ENCODE measurements at places on chromosomes 6 and 20.
A peak's percentile ranks its signal among the peaks of the same experiment; 100 is the strongest.

GRCh38 chr6:6656287-6656686, 67.8 kb downstream of the LY86 start:
- H3K27ac ChIP-seq: peak overlapping the region; percentile 95
- H3K4me1 ChIP-seq: peaks cover 88% of the 10 kb centered on the region
- no peaks in the 10 kb centered on the region for H3K27me3 ChIP-seq
- DNase-seq: peak; percentile 30
- H3K4me3 ChIP-seq: peak overlapping the region; percentile 16
- H3K36me3 ChIP-seq: peaks cover 12% of the 10 kb centered on the region

DNA sequence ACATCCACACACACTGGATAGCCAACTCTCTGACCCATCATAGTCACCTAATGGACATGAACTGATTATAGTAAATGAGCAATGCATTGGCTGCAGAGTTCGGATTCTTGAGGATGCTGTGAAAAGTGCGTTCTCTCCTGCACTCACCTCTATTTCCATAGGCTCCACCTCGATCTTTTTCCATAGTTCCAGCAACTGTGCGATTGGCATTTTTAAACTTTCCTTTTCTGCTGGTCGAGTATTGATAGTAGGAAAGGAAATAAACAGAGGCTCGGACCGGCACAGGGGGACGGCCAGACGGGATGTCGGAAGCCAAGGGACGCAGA, 94.4 kb downstream of the RNASET2 start:
- peaks cover 8% of the 10 kb centered on the region for H3K27me3 ChIP-seq
- DNase-seq: no peak
- H3K27ac ChIP-seq: peak overlapping the region; percentile 49
- no peaks in the 10 kb centered on the region for H3K36me3 ChIP-seq

DNA sequence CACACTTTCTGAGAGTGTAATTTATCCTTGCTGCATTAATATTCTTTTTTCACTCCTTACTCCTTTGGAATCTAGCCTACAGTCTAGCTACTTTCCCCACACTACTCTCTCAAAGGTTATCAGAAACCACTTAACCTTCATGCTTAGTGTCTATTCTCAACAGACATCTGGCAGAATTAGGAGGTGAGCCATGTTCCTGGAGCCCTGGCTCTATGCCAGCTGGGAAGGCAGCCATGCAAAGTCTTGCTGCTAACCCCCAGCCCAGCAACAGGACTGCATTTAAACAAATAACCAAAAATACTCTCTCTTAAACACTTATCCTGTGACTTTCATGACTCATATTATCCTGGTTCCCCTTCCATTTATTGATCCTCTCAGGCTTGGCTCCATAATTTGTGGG, 260.2 kb downstream of the BCKDHB start:
- H3K27ac ChIP-seq: no peak overlapping the region
- H3K36me3 ChIP-seq: no peaks in the 10 kb centered on the region
- H3K4me3 ChIP-seq: no peak overlapping the region
- H3K4me1 ChIP-seq: no peaks in the 10 kb centered on the region
- H3K27me3 ChIP-seq: no peaks in the 10 kb centered on the region

DNA sequence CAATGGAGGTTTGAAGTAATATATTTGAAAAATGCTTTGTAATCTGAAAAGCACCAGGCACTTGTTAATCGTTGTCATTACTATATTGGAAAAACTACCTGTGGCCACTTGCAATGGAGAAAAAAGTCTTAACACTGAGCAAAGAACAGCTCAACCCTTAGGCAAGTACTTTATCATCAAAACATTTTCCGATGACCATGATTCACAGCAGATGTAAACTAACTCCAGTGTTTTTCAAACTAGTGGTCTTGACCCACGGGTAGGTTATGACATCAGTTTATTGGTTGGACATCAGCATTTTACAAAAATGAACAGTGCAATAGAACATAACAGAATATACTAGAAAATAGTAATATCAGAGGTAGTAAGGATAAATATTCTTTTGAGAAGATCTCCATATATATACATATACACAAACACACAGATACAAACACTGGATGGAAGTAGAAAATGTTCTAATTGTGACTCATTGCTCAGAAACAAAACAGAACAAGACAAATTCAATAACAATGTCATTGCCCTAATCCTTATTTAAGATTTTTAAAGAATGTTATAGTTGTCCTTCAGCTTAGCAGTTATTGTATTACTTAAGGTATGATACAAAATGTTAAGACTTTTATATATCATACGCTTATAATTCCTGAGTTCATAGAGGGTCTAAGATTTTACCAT, 123.0 kb downstream of the PLCB1 start:
- no peaks in the 10 kb centered on the region for H3K4me1 ChIP-seq
- no peak overlapping the region for H3K27ac ChIP-seq
- H3K27me3 ChIP-seq: no peaks in the 10 kb centered on the region
- no peak for DNase-seq
- no peak overlapping the region for H3K4me3 ChIP-seq

DNA sequence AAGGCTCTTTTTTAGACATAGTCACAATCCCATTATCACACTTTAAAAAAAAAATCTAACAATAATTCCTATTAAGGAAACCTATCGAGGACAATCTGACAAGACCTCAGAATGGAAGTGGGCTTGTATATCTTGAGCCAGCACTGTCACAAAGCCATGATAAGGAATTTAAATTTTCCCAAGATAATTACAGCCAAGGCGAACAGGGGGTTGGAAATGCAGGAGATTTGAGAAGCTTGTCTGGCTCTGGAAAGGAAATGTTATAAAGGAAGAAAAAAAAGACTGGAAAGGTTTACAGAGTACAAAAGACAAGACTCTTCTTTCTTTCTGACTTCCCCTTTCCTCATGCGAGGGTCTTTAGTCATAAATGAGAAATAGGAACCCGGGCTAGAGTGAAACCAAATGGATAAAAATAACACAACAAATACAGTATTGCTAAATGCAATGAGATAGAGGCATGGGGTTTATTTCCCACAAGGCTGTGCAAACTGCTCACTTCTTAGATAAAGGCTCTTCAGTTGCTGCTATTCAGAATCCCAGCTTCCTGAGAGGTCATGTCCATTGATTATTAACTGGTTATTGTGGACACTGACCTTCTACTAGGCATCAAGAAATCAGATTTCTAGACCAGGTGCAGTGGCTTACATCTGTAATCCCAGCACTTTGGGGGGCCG, 13.4 kb upstream of the GHRH start:
- H3K36me3 ChIP-seq: no peaks in the 10 kb centered on the region
- no peak overlapping the region for H3K27ac ChIP-seq
- no peak overlapping the region for H3K4me3 ChIP-seq
- no peaks in the 10 kb centered on the region for H3K27me3 ChIP-seq

DNA sequence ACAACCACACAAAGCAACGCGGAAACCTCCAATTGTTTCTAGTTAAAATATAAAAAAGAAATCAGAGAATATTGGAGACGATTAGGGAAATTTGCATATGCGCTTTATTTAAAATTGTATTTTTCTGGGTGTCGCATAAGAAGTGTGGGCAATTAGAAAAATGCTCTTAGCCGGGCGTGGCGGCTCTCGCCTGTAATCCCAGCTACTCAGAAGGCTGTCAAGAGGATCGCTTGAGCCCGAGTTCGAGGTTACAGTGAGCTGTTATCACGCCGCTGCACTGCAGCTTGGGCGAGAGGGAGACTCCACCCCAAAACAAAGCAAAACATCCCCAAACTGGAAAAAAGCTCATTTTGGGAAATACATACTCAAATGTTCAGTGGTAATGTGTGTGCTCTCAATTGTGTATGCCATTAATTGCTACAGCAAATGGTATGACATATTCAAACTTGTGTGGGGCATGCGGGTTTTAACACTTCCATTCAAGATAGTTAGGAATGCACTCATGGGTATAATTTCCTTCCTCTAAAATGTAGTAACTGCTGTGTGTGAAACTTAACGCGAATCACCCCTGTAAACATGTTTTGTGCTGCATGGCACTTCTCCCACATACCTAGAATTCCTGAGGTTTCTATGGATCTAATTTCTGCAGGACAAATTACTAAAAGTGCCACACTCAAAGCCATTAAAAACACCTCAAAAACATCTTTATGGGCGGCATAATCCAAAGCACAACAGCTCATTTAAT, 54.7 kb upstream of the HFE start:
- DNase-seq: peak; percentile 66
- no peaks in the 10 kb centered on the region for H3K27me3 ChIP-seq
- peaks cover 43% of the 10 kb centered on the region for H3K4me1 ChIP-seq
- peak overlapping the region; percentile 81 for H3K4me3 ChIP-seq

- no peak overlapping the region for H3K4me3 ChIP-seq
- H3K36me3 ChIP-seq: no peaks in the 10 kb centered on the region
- no peaks in the 10 kb centered on the region for H3K27me3 ChIP-seq
- DNase-seq: no peak
- H3K27ac ChIP-seq: no peak overlapping the region
These were observed 44.2 kb upstream of the ZBP1 start for GRCh38 chr20:57664476-57664875.

- H3K27me3 ChIP-seq: no peaks in the 10 kb centered on the region
- H3K4me1 ChIP-seq: peaks cover 21% of the 10 kb centered on the region
- H3K36me3 ChIP-seq: no peaks in the 10 kb centered on the region
These were observed 127.5 kb downstream of the SOBP start for GRCh38 chr6:107617341-107617932.

GRCh38 chr6:22664968-22665367, 95.6 kb downstream of the HDGFL1 start:
- no peaks in the 10 kb centered on the region for H3K27me3 ChIP-seq
- no peak for DNase-seq
- H3K36me3 ChIP-seq: no peaks in the 10 kb centered on the region

- H3K4me3 ChIP-seq: no peak overlapping the region
- DNase-seq: no peak
- peaks cover 6% of the 10 kb centered on the region for H3K27me3 ChIP-seq
- H3K36me3 ChIP-seq: no peaks in the 10 kb centered on the region
- H3K4me1 ChIP-seq: no peaks in the 10 kb centered on the region
These were observed 170.6 kb downstream of the PHACTR1 start for GRCh38 chr6:12886961-12887775.

GRCh38 chr6:166708460-166708859, 81.4 kb upstream of the RPS6KA2 start:
- no peaks in the 10 kb centered on the region for H3K36me3 ChIP-seq
- H3K4me3 ChIP-seq: no peak overlapping the region
- no peak for DNase-seq
- no peaks in the 10 kb centered on the region for H3K4me1 ChIP-seq

DNA sequence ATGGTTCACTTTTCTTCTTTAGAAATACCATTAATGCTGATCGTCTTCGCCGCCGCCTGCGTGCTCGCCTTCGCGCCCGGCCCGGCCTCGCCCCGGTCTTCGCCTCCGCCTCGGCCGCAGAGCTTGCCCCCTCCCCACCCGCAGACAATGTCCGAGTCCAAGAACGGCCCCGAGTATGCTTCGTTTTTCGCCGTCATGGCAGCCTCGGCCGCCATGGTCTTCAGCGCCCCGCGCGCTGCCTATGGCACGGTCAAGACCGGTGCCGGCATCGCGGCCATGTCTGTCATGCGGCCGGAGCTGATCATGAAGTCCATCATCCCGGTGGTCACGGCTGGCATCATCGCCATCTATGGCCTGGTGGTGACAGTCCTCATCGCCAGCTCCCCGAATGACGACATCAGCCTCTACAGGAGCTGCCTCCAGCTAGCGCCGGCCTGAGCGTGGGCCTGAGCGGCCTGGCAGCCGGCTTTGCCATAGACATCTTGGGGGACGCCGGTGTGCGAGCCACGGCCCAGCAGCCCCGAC, 4.8 kb upstream of the PRPH2 start:
- H3K36me3 ChIP-seq: no peaks in the 10 kb centered on the region
- H3K4me1 ChIP-seq: peaks cover 19% of the 10 kb centered on the region
- no peaks in the 10 kb centered on the region for H3K27me3 ChIP-seq
- peak; percentile 21 for DNase-seq
- H3K4me3 ChIP-seq: peak overlapping the region; percentile 69

GRCh38 chr20:3563133-3563532, 92.3 kb downstream of the ATRN start:
- no peak overlapping the region for H3K4me3 ChIP-seq
- peaks cover 4% of the 10 kb centered on the region for H3K36me3 ChIP-seq
- H3K4me1 ChIP-seq: no peaks in the 10 kb centered on the region
- H3K27ac ChIP-seq: no peak overlapping the region
- no peaks in the 10 kb centered on the region for H3K27me3 ChIP-seq

GRCh38 chr6:131669891-131670290, 31.3 kb downstream of the OR2A4 start:
- H3K36me3 ChIP-seq: no peaks in the 10 kb centered on the region
- no peaks in the 10 kb centered on the region for H3K27me3 ChIP-seq
- H3K27ac ChIP-seq: no peak overlapping the region
- no peaks in the 10 kb centered on the region for H3K4me1 ChIP-seq

- no peak overlapping the region for H3K4me3 ChIP-seq
- no peak overlapping the region for H3K27ac ChIP-seq
- DNase-seq: no peak
- no peaks in the 10 kb centered on the region for H3K4me1 ChIP-seq
- H3K27me3 ChIP-seq: peaks cover 24% of the 10 kb centered on the region
- no peaks in the 10 kb centered on the region for H3K36me3 ChIP-seq
These were observed 15.8 kb upstream of the ENPP5 start for GRCh38 chr6:46186583-46186982.

DNA sequence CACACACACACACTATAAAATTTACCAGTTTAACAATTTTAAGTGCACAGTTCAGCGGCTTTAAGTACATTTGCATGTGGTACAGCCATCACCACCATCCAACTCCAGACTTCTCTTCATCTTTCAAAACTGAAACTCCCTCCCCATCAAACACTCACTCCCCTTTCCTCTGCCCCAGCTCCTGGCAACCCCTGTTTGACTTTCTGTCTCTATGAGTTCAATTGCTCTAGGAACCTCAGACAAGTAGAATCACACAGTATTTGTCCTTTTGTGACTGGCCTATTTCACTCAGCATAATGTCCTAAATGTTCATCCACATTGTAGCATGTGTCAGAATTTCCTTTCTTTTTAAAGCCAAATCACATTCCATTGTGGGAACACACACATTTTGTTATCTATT, 302.8 kb upstream of the FOXQ1 start:
- no peak overlapping the region for H3K4me3 ChIP-seq
- DNase-seq: no peak
- H3K27ac ChIP-seq: no peak overlapping the region
- peaks cover 24% of the 10 kb centered on the region for H3K27me3 ChIP-seq
- no peaks in the 10 kb centered on the region for H3K36me3 ChIP-seq

DNA sequence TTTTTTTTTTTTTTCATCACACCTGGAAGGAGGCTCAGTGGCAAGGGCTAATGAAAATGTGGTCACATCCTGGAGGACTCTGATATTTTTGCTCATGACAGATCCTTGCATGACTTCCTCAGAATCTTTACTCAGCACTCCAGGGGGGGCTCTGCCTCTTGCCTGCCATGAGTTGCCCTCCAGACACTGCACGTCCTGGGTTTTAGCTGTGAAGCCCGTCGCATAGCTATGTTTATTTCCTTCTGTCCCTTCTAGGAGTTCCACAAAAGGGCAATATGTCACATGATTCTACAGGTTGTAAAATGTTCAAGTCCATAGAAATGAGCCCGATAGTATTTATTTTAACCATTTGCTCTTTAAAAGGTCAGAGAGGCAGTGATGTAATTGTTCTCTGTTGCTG, 18.2 kb downstream of the MAS1 start:
- H3K4me3 ChIP-seq: no peak overlapping the region
- no peaks in the 10 kb centered on the region for H3K36me3 ChIP-seq
- H3K27me3 ChIP-seq: peaks cover 23% of the 10 kb centered on the region

DNA sequence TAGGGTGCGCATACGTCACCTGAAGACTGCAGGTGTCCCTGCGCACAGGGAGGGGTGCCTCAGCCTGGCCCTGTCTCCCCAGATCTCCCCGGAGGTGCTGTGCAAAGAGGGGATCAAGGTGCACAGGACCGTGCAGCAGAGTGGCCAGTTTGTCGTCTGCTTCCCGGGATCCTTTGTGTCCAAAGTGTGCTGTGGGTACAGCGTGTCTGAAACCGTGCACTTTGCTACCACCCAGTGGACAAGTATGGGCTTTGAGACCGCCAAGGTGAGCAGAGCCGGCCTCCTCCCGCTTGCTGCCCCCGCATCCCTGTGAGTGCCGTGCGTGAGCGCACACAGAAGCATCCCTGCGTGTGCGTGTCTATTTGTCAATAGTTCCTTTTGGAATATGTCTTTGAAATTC, 150.7 kb downstream of the DTNBP1 start:
- no peak for DNase-seq
- H3K27ac ChIP-seq: no peak overlapping the region
- peaks cover 2% of the 10 kb centered on the region for H3K4me1 ChIP-seq
- no peak overlapping the region for H3K4me3 ChIP-seq

All from activated CD4-positive, alpha-beta T cell treated with anti-CD3 and anti-CD28 coated beads for 36 hours (primary cell).